Right lung (tissue), 10 donors: ENCODE measurements at places on chromosomes 1 and 21.

- DNase-seq = no peak
These were observed 480 bp downstream of the CADM3 start for GRCh38 chr1:159171688-159172501.

GRCh38 chr1:32066489-32066873, 6.3 kb upstream of the TMEM39B start:
- peak; percentile 73 for DNase-seq

- DNase-seq = no peak
These were observed 56.3 kb downstream of the MORN1 start for GRCh38 chr1:2334883-2335534.

GRCh38 chr21:35697321-35697808, 363.0 kb downstream of the SETD4 start:
- peak; percentile 71 for DNase-seq

DNA sequence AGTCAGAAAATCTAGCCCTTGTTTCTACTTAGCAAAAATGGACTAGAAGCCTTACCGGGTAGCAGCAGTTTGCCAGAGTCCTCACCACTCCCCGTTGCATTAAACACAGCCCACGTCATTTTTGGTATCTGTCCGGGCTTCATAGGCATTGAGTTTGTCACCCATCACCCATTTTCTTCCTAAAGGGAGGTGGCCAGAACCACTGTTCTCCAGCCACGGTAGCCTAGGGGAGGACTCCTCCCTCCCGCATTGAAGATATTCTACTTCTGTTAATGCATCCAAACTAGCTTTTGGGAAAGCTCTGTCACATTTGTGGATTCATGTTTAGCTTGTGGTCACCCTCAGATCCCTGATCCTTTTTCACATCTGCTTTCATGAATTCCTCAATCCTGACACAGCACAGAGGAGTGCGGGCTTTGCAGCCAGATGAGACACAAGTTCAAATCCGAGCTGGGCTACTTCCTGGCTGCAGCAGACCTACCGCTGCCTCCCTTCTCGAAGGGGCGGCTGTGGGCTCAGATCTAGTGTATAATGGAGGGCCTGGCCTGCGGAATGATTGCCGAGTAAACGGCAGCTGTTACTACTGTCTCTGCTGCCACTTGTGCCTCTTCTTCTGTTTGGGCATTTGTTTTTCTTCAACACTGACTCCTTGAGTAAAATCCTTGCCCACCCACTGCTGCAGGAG, 63.2 kb upstream of the EFHD2 start:
- no peak for DNase-seq

GRCh38 chr1:27561124-27561899, 42.6 kb downstream of the AHDC1 start:
- no peak for DNase-seq

DNA sequence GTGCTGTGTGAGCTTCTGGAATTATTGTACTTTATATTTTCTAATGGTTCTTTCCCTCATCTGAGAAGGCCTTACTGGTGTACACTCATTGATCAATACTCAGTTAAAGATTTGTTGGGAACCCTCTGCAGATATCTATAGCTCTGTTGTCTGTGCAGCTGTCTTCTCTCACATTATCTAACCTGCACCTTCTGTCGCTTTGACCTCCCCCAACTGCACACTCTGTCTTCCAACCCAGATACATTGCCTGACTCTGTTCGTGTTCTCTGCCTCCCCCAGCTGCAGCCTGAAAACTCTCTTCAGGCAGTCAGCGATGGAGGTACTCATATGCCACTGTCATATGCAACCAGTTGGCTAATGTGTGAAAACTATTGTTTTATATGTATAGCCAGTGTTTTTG, 334.3 kb downstream of the NCAM2 start:
- DNase-seq = no peak

GRCh38 chr1:81478219-81478618, 322.5 kb upstream of the ADGRL2 start:
- peak; percentile 87 for DNase-seq

DNA sequence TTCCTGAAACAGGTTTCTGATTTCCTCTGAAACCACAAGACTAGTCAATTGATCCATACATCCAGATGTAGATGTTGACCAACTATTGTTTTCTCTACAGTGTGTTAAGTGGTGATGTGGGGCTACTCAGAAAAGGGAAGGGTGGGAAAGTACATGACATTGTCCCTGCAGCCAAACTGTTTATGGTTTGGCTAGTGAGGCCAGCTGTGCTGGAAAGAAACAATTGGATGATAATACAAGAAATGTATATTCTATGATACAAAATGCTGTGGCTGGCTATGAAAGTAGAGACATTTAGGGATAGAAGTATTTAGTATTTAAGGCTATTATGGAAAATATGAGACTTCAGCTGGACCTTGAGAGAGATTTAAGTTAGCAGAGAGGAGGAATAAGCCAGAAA, 244.5 kb downstream of the ADGRL2 start:
- DNase-seq = no peak

DNA sequence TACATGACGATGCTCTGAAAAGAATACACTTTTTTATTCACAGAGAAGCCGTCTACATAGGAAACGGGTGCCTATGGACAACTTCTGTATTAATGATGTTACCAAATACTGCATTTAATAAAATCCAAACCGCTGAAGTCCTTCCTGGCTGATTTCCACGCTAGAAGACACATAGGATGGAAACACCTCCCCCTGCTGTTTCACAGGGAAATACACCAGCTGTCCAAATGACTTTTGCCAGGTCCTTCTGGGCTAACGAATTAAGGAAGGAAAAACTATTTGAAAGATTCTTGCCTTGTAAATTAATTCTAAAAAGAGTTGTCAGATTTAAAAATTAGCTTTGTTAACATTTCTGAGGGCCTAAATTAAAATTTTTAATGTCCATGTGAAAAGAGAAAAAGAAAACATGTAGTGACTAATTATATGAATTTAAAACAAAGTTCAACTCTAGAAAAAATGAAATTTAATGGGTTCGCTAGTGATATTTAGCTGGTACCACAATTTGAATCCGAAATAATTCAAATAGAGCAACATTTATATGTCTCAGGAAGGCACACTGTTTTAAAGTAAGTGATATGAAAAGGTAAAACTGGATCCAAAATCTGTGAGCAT, 146.0 kb downstream of the RERE start:
- peak; percentile 66 for DNase-seq

GRCh38 chr21:25457946-25458345, 149.3 kb downstream of the MRPL39 start:
- DNase-seq = no peak

GRCh38 chr1:84031802-84032327, 32.9 kb upstream of the TTLL7 start:
- DNase-seq = no peak

DNA sequence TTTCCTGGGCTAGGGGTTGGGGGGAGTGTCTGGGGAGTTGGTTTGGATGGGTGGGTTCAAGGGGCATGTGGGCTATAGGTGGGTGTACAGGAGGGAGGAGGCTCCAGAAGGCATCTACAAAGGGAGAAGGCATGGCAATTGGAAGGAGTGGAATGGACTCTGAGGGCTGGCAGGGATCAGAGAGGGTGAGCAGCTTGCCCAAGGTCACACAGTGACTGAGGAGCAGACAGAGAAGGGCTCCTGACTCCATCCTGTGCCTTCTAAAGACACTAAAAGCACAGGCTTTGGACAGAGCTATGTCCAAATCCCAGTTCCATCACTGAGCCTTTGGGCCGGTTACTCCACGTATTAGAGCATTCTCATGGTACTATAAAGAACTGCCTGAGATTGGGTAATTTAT, 151.8 kb downstream of the PTPRU start:
- DNase-seq = no peak

- DNase-seq = no peak
These were observed 43.7 kb downstream of the ADAMTS1 start for GRCh38 chr21:26801498-26801897.

DNA sequence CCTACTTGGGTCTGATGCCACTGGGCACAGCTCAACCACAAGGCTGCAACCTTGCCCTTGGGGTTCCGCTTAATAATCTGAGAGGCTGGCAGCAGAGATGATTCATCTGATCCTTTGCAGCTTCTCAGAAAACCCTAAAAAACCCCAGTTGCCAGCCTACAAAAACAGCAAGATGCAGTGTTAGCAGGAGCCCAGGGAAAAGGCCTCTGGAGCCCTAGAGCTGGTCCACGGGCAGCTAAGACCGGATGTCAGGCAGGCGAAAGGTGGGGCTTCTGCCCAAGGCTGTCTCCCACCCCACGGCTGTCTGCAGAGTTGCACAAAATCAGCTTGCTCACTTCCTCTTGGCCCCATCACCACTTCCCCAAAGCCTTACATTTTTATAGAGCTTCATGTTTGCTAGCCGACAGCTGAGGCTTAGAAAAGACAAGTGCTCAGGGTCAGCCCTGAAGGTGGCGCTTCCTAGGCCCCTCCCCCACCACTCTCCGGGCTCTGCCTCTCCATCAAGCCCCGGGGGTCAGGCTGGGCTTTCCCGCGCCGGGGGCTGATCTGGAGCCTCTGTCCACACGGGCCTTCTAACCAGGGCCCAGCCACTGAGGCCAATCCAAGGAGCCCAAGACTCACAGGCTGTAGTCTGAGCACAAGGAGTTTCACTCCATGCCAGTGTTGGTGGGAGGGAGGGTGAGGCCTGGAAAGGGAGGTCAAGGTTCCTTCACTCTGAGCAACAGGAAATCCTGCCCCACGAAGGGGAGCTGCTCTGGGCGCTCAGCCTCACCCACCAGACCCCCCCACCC, 4.2 kb upstream of the ADORA3 start:
- DNase-seq = peak; percentile 59

DNA sequence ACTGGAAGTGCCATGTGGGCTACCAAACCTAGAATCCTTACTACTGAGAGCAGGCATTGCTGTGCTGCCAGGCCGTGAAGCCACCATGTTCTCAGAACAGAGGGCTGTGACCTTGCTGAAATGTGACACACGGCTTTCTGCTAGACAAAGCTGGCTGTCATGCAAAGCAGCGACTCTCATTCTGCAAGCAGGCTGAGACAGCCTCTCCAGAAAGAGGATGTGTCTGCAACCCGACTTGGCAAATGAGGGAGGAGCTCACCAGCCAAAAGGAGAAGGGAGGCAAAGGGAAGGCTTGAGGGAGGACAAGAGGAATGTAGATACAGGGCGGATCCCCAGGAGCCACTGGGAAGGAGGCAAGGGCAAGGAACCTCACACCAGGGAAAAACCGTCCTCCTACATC, 85.7 kb upstream of the KRTAP19-8 start:
- no peak for DNase-seq
